ENCODE measurements at places on chromosomes 4 and X.
A peak's percentile ranks its signal among the peaks of the same experiment; 100 is the strongest.

DNA sequence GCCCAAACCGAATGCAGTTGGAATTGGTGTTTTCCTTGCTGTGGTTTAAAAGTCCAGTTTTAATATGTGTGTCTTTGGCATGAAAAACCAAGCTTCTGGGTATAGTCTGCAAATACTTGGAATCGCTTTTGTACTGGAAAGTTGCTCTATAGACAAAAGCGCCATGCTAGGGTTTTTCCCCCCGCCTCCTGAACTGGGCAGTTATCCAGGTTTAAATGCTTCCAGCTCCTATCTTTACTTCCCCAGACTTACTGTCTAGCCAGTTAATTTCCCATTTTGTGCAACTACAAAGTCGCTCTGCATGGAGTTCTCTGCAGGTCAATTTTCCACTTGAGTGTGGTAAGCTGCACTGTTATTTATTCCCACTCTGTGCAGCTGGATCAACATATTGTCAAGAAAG, 2.7 kb downstream of the RASL11B start:
- peak; percentile 3 for DNase-seq

DNA sequence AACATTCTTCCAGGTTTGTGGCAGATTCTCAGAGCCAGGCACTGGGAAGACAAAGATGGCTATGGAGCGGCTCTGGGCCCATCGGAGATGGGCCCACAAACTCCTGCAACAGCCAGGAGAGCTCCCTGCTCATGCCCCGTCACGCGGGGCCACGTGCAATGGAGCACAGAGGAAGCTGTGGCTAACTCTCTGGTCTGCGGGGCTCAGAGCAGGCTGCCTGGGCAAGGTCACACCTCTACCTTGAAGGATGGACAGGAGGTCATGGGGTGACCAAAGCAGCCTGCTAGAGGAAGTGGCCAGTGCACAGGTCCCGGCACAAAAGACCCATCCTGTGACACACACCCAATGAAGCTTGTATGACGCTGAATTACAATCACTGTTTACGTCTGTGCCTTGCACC, 45.2 kb downstream of the C4orf50 start:
- no peak for DNase-seq

GRCh38 chrX:134718966-134719317, 60.7 kb upstream of the PLAC1 start:
- no peak for DNase-seq

DNA sequence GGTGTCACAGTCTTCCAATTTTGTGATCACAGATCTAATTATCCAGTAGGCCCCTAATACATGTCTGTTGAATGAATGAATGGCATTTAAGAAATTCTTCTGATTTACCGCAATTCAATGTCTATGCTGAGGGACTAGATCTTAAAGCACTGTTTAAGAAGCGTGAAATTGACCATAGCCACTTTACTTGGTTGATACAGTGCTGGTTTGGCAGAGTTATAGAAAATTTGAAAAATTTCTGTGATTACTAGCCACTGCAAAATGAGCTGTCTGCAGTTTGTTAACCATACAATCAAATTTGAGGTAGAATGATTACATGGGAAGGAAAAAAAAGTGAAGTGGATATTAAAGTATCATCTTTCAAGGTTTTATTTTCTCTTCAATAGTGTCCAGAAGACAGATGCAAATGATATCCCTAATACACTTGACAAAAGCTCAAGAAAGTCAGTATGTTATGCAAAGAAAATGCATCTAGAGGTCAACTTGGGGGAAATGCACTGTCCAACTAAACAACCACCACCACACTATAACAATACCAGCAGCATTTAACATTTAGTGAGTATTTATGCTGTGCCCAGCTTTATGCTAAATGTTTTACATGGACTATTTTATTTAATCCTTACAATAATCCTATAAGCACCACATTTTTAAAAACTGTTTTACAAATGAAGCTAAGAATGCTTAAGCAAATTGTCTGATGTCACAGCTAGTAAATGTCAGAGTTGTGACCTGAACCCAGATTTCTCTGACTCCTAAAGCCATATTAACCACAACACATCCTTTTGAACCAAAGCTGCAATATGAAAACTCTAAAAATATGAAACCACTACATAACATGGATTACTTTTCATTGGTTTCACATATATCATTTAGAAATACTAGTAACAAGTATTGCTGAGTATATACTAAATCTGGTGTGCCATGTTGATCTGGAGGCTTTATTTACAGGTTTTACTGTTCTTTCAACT, 217.9 kb upstream of the MAB21L2 start:
- no peak for DNase-seq

- DNase-seq: no peak
Observed at GRCh38 chr4:74307170-74307569, 1.1 kb upstream of the EPGN start.

DNA sequence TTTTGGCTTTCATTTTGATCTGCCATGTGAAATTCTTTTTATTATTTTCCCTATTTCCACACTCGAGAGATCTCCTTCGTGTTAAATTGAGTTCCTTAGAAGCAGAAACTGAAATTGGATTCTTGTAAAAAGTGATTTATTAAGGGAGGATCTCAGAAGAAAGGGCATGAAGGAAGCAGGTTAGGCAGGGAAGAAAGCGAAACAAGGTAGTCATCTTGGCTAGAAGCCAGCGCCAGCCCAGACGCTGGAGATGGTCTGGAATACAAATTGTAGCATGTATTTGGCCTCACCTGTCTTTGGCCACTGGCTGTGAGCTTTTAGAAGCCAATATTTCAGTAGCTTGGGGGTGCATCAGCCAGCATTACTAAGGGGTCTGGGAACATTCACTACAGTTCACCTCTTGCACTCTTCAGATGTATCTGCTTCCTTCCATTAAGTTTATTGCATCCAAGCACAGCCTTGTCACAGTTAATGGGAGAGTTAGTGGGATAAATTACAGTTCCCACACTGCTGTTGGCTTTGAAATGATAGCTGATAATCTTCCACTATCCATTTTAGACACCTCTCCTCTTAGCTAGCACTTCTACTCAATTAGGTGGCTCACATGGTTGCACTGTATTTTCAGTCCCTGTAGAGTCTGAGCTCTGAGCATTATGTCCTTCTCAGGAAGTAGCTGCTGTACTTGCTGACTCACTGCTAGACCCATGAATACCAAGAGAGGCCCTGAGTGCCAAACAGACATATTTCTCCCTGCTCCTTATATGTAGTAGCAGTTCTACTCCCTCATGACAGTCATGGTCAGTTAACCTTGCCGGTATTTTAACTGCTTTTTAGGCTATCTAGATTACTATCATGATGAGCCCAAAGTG, 14.6 kb downstream of the GRXCR1 start:
- DNase-seq: no peak

- DNase-seq: no peak
Observed at GRCh38 chr4:186759990-186760389, 36.3 kb upstream of the FAT1 start.

GRCh38 chr4:139740121-139740520, 74.5 kb downstream of the MGST2 start:
- no peak for DNase-seq

- DNase-seq: no peak
Observed at GRCh38 chr4:174332741-174333493, 49.2 kb downstream of the CEP44 start.

- DNase-seq: no peak
Observed at GRCh38 chrX:2299871-2300270, 200.9 kb downstream of the DHRSX start.

- no peak for DNase-seq
Observed at GRCh38 chr4:56791316-56791715, 30.2 kb downstream of the SPINK2 start.

GRCh38 chrX:135328421-135329005, 19.2 kb downstream of the ETDC start:
- DNase-seq: no peak

- DNase-seq: no peak
Observed at GRCh38 chr4:26181616-26182015, 139.2 kb upstream of the RBPJ start.

- no peak for DNase-seq
Observed at GRCh38 chrX:63979480-63979879, 194.5 kb upstream of the ARHGEF9 start.

- DNase-seq: no peak
Observed at GRCh38 chr4:107156443-107156842, 120.3 kb upstream of the DKK2 start.

- DNase-seq: no peak
Observed at GRCh38 chr4:159736411-159736810, 633.5 kb downstream of the RAPGEF2 start.

DNA sequence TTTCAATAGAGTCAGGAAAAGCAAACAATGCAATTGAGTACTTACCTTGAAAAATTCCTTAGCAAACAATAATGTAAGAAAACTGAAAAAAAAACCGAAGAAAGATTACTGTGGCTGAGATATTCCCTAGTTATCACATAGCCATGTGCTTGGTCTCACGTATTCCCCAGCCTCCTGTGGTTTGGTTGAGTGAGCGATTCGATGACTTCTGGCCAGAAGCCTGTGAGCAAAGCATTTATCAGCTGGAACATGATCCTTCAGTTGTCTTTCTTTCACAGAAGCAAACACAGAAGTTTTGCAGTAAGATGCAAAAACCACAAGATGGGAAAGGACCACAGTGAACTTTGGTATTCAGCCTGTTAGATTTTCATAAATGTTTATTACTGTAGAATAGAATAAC, 1754.3 kb upstream of the AGA start:
- DNase-seq: no peak

DNA sequence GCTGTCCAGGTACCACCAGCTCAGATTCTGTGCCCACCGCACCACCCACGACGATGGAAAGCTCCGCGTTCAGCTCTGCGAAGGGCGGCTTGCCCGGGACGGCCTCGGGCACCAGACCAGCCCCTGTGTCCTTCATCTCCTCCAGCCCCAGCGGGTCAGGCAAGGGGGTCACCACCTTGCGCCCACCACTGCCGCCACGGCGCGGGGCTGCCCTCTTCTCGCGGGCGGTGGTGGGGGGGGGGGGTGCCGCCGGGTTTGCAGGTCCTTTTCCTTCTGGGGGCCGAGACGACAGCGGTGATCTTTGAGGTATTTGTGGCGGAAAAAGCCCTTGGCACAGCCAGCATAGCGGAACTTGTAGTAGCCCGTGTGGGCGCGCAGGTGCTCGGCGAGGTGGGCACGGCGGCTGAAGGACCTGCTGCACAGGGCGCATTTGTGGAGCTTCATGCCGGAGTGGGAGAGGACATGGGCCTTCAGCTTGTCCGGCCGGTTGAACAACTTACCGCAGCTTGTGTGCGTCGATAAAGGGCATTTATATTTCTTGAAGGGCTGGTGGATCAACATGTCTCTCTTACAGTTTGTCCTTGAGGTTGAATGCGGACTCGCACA, 50.9 kb downstream of the CFAP299 start:
- no peak for DNase-seq

DNA sequence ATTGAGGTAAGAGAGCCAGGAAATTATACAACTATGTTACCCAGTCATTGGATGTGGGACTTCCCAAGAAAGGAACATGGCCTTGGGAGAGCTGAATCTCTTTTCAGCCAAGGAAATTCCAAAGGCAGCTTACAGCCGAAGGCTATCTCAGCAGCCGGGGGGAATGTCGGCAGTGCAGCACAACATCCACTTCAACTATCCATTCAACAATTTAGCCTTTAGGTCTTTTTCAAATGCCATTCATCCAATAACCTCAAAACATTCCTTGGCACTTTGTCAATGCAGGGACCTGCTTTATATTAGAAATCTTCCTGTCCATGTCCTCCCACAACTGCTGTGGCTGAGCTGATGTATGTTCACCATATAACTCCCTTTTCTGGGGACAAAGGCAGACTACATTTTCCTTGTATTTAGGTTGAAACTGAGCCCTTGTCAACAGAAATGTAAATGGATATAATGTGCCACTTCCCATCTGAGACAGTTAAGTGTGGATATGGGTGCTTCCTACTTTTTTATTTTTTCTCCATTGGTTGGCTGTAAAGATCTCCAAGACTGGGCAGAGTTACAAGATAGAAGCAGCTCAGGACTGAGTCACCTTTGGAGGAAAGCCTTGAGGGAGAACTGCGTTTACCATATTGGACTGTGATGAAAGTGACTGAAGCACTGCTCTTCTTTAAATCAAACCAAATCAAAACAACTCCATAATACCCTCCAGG, 94.8 kb downstream of the GPRIN3 start:
- DNase-seq: no peak

- no peak for DNase-seq
Observed at GRCh38 chr4:112253382-112254000, 21.9 kb downstream of the AP1AR start.

DNA sequence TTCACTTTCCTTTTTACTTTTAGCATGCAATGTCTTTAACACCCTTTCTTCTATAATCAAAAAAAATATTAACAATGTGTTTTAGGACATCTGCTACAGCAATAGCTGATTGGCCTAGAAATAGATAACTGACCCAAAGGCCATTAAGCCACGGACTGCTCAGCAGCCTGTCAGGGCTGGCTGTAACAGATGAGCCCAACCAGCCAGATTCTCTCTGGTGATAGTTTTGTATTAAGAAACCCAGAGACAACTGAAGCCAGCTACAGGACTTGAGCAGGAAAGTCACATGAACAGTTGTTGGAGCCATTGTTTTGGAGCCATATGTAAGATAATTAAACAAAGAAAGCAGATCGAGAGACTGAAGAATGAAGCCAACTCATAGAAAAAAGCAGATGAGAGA, 80.3 kb downstream of the DDIT4L start:
- no peak for DNase-seq

DNA sequence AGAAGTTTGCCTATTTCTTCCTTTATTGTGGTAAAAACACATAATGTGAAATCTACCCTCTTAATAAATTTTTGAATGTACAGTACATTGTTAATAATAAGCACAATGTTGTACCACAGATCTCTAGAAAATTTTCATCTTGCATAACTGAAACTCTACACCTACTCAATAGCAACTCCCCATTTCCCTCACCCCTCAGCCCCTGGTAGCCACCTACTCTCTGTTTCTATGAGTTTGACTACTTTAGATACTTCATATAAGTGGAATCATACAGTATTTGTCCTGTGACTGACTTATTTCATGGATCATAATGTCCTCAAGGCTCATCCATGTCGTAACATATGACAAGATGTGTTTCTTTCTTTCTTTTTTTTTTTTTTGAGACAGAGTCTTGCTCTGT, 446.4 kb downstream of the RPA4 start:
- DNase-seq: no peak

DNA sequence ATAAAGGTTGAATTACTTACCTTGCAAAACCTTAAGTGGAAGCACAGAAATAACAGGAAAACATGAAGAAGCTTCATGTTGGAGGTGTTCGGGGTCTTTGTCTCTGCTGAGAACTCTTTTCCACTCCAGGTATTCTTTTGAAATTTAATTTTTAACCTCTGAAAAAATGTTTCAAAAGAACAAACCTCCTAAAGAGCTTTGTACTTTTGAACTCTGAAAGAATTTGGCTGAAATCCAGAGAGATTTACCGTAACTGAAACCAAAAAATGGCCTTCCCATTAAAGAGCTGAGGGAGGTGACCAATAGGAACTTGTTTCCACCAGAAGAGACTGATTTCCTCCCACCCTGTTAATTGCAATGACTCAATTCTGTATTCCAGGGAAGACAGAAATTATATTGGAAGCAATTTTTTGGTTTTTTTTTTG, at the start of gene CFI:
TSS of gene CFI (minus strand) at position 105 of the 425 bp plus-strand sequence. CDS start at position 77, 28 bp downstream.
- DNase-seq: no peak
